ENCODE measurements at places on chromosomes 3 and 15.

- DNase-seq, result peak; percentile 85
Observed at GRCh38 chr3:46692566-46692990, 901 bp downstream of the ALS2CL start.

- DNase-seq, result no peak
Observed at GRCh38 chr3:32897981-32898623, 53.3 kb upstream of the CCR4 start.

DNA sequence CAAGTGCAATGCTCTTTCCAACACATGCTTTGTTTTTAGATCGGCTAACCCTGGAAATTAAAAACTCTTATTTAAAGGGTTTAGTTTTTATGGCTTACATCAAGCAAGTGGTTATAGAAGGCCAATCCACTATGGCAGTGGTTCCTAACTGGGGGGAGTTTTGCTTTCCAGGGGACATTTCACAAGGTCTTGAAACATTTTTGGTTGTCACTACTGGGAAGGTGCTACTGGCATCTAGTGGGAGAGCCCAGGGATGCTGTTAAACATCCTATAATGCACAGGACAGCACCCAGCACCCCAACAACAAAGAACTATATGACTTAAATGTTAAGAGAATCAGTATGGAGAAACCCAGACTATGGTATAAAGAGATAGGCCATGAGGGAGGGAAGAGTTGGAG is 439.0 kb downstream of the NTRK3 start:
- DNase-seq, result no peak

DNA sequence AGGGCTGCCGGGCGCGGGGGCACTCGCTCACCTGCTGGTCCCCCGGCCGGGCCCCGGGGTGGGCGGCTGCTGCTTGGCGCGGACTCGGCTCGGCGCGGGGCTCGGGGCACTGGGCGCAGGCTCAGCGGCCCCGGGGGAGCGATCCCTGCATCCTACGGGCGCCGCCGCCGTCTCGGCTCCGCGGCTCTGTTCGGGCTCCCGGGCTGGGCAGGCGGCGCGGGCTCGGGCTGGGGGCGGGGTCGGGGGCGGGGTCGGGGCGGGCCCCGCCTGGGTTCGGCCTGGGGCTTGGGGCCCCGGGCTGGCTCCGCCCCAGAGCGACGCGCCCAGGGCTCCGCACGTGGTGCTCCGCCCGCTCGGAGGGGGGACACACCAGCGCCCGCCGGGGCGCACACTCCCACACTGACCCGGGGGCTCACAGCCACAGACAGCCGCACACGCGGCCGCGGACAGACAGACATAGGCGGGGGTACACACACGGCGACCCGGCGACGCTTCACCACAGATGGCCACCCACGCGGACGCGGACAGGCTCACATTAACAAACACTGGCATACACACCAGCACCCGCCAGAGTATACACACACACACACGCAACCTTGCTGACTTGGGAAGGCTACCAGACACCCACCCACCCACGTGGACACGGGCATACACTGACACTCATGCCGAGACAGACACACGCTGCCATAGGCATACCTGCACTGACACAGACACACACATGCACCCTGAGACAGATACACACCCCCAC is at the start of gene SCN5A:
SCN5A (minus strand) TSS at position 188 of the 748 bp plus-strand sequence. CDS start 16,380 bp downstream, outside the sequence.
- peak; percentile 35 for DNase-seq

DNA sequence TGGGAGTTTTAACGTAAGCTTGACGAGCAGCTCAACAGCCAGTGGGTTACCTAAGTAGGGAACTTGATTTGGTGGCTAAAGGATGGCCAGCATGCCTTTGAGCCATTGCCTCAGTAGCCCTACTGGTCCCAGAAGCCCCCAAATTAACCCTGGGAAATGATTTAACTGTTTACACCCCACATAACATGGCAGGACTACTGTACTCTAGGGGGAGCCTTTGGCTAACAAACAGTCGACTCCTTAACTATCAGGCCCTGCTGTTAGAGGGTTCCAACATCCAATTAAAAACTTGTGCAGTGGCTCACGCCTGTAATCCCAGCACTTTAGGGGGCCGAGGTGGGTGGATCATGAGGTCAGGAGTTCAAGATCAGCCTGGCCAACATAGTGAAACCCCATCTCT is 9.4 kb upstream of the SMCO1 start:
- no peak for DNase-seq

DNA sequence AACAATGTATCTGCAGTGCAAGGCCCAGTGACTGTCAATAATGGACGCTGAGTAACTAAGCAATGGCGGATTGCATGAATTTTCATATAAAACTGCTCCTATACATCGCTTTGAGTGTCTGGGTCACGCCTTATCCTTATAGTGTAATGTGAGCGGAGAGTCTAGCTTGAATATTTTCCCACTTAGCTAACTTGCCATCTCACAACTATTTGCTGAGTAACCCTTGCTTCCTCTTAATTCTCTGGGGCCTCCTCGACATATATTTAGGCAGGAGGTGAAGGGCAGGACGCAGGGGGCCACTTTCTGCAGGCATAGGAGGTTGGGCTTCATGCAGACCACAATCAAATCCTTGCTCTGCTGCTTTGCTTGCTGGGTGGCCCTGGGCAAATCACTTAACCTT is 24.0 kb downstream of the ST8SIA2 start:
- DNase-seq, result no peak

GRCh38 chr3:72568083-72568482 is 280.2 kb downstream of the SHQ1 start:
- no peak for DNase-seq

- no peak for DNase-seq
Observed at GRCh38 chr3:120773932-120774331, 31.4 kb downstream of the GTF2E1 start.

- DNase-seq, result no peak
Observed at GRCh38 chr3:120311863-120312794, 27.1 kb upstream of the GPR156 start.
